ENCODE measurements at places on chromosomes 2 and 18.

DNA sequence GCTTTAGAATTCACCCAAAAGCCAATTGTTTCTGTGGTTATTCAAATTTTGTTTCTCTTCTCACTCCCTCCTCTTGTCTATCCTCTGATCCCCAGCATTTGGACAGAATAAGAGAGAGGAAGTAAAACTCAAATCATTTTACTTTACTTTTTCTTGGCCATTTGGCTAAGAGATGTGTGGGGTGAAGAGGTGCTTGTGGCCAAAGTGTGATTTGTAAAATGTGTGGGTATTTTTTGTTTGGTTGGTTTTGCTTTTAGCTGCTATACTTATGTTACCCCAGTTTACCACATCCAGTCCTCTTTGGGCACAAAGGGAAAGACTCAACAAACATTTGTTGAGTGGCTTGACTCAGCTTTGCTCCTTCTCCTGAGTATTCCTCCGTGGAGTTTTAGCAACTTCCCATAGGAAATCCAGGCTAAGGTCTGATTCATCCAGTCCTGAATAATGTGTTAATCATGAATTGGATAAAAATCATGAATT is 109.1 kb upstream of the CYP1B1 start:
- DNase-seq: peak; percentile 92

DNA sequence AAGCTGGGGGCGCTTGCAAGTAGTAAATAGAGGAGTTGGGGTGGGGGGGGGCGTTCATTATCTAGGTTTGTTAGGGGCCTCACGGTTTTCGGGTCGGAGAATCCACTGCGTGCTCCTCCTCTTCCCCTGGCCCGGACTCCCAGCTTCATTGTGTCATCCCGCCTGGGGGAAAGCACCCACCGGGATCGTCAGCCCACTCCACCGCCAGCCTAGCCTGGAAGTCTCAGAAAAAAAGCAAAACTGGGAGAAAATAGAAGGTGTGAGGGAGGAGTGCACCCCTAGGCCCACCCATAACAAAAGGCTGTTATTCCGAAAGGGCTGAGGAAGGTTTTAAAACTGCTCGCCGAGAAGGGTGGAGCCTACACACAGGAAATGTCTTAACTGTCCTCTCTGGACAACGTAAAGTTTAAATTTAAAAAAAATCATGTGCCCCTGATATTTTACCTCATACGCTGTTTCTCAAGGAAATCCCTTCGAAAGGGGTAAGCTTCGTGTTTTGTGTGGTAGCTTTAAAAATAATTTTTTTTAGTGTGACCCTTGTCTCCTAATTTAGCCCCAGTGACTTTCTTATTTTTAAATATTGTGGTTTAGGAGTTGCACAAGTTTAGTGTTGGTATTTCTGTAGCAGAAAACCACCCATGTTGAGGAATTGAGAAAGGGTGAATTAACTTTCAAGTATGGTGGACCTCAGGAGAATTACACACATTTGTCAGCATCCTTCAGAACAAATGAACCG is 104.2 kb downstream of the SPTBN1 start:
- DNase-seq: peak; percentile 78

GRCh38 chr18:37251679-37252078 is 313.9 kb downstream of the CELF4 start:
- DNase-seq: no peak

DNA sequence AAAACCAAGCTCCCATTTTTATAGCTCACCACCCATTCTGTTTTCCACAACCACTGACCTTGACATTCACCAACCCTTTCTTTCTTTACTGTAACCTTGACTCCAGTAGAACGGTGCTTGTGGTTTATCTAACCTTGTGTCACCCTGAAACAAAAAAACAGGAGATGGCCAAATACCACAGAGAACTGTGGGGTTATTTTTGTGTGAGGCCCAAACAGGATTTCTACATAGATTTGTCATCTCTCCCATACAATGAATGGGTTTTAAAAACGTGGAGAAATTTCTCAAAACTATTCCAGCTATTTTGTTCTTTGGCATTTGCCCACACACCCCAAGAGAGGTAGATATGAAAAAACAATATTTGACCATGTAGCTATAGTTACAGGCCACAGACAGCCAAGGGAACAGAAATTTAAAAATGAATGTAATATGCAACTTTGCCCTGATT is 231.3 kb upstream of the TANK start:
- DNase-seq: no peak

- no peak for DNase-seq
Measured at GRCh38 chr2:120662046-120662445, 73.6 kb upstream of the GLI2 start.

DNA sequence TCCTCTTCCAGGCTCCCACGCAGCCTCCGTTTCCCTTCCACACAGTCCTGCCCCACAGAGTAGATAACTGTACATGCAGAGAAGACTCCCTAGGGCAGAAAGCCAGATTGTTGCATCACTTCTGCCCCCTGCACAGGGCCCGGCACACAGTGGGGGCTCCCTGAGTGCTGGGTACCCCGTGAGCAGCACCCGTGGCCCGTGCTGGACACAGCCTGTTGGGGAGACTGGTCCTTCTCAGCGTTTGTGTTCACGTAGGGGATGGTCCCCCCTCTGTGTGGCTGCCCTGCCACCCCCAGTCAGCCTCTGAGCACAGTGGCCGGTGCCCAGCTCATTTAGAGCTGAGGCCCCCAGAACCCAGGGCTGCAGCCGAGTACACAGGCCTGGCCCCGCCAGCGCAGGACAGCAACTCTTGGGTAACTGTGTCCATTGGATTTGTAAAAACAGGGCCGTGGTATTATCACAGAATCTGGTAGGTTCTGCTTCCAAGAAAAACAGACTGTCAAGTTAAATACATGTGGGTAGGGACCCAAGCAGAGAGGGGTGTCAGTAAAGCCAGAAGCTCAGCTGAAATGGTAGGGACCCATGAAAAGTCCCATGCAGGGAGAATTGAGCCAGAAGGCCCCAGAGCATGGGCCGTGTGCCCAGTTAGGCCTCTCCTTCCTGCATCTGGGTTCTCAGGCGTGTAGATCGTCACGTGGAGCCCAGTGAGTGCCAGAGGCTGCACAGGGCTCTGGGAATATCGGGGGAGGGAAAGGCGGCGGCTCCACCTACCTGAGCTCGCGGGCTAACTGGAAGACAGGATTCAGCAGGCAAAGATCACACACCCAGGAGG is 257.3 kb downstream of the ATAD2B start:
- DNase-seq: peak; percentile 7

GRCh38 chr18:2979129-2979528 is 33.8 kb downstream of the LPIN2 start:
- peak; percentile 80 for DNase-seq

DNA sequence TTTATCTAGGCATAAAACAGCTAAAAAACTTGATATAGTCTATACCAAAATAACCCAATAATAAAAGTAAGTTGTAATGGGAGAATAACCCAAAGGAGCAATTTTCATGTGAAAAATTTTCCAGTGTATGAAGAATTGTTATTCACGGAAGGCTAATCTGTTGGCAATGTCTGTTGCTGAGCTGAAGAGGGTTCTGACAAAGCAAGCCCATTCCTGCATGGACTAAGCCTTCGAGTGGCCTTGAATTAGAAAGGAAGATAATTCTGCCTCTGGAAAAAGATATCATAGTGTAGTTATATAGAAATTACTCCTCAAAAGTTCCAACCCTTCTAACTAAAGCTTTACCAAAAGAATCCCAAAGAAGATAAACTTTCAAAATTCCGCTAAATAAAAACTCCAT is 101.5 kb downstream of the MAP2 start:
- no peak for DNase-seq

DNA sequence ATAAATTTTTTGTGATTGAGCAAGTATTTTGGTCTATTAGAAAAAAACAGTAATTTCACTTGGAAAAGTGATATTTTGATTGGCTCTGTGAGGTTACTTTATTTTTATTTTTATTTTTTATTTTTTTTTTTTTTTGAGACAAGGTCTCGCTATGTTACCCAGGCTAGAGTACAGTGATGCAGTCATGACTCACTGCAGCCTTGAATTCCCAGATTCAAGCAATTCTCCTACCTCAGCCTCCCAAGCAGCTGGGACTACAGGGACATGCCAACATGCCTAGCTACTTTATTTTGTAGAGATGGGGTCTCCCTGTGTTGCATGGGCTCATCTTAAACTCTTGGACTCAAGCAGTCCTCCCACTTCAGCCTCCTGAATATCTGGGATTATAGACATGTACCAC is 60.9 kb upstream of the MGAT5 start:
- DNase-seq: peak; percentile 65

DNA sequence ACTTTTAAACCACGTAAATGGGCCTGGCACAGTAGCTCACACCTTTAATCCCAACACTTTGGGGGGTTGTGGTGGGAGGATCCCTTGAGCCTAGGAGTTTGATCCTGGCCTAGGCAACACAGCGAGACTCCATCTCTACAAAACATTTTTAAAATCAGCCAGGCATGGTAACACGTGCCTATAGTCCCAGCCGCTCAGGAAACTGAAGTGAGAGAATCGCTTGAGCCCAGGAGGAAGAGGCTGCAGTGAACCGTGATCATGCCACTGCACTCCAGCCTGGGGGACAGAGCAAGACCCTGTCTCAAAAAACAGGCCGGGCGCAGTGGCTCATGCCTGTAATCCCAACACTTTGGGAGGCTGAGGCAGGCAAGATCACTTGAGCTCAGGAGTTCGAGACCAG is 12.2 kb downstream of the ROCK1 start:
- no peak for DNase-seq

DNA sequence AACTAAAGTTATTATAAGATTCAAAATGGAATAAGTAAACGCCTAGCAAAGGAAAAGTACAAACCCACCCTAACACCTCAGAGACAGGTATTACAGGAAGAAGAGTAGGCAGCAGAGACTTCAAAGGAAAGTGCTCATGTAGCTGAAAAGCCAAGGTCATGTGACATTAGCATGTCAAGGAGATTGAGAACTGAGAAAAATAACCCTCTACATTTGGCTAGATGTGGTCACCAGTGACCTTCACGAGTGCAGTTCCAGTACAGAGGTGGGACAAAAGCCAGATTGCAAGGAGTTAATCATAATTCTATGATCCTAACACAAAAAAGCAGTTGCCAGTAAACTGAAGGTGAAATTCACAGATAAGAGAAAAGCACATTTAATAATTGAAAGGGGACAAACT is 252.7 kb downstream of the ZEB2 start:
- DNase-seq: no peak

GRCh38 chr18:49933530-49934128 is 120.3 kb upstream of the ACAA2 start:
- DNase-seq: peak; percentile 42

DNA sequence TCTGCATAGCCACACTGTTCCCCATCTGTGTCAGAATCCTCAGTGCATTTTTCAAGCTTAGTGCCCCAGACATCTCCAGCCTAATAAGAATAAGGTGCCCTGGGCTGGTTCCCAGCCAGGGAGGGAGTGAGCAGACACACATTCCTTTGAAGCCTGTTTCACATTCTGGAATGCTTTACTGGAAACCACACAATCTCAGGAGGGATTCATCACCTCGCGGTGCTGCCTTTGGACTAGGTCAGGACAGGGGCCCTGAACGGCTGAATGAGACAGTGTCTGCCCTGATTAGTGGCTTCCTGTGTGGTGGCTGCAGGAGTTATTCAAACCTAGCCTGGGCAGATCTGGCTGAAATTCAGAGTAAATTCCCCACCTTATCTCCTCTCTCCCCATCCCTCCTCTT is 108.0 kb upstream of the LDAH start:
- DNase-seq: peak; percentile 58

DNA sequence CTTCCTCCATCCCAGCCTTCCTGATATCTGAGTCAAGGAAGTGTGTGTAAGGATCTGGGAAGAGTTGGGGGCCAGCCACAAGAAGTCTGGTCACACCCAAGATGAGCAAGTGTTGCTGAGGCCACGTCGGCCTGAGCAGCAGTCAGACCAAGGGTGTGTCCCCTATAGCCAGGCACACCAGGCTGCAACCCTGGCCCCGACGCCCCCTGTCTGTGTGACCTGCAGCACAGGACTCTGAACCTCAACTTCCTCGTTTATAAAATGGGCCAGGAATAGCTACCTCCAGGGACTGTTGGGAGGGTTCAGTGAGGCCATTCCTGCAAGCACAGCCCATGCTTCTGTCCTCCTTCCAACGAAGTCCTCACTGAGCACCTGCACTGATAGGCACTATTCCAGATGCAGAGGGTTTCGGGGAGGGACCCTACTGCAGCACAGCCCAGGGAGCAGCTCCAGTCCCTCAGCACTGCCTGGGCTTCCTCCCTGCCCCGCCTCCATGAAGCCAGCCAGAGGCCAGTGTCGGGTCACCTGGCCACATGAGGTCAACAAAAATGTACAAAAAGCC is 13.3 kb downstream of the LIMS2 start:
- DNase-seq: no peak

DNA sequence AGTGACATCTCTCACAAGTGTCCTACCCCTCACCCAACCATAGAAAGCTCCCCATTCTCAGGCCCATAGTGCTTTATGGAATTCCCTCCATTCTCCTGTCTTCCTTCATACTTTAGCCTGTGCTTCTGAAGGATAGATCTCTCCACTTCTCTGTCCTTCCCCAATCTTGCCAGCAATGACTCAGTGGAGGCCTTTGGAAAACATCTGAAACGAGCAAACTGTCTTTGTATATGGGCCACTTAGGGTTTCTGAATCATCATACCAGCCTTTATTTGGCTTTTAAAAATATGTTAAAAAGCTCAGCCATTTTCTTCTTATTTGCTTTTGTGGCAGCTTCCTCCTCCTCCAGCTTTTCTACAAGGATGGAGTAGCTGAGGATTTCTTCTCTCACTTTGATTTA is 65.6 kb upstream of the ZNF385B start:
- DNase-seq: no peak

All from HCEC 1CT (cell line).